ENCODE measurements at places on chromosomes 5 and 9.
A peak's percentile ranks its signal among the peaks of the same experiment; 100 is the strongest.

DNA sequence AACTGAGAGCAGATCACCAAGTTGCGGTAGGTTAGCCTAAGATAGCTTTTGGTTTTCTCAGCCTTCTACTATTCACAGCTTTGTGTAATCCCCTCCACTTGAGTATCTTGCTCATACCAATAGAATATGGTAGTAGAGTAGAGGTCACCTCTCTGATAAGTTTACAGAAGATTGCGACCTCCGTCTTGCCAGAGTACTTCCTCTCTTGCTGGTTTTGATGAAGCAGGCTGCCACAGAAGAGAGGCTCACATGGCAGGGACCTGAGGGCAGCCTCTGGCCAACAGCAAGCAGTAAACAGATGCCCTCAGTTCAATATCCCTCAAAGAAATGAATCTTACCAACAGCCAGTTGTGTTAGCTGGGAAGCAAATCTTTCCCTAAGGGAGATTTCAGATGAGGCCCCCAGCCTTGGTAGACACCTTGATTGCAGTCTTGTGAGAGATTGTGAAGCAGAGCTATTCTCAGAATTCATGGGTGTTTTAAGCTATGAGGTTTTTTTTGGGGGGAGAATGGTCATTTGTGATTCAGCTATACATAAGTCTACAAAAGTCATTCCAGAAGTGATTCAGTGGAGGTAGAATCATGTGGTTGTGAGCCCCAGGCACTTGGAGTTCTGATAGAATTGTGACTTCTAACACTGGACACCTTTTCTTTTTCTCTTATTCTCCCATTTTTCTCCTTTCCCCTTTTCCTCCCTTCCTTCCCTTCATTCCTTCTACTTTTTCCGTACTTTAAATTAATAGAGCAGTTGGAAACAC, 22.7 kb upstream of the CDKN2B start:
- no peak for DNase-seq

GRCh38 chr5:36209664-36210063, 32.1 kb downstream of the NADK2 start:
- no peak for DNase-seq

- no peak for DNase-seq
These were observed 16.7 kb downstream of the PRLR start for GRCh38 chr5:35213608-35214007.

DNA sequence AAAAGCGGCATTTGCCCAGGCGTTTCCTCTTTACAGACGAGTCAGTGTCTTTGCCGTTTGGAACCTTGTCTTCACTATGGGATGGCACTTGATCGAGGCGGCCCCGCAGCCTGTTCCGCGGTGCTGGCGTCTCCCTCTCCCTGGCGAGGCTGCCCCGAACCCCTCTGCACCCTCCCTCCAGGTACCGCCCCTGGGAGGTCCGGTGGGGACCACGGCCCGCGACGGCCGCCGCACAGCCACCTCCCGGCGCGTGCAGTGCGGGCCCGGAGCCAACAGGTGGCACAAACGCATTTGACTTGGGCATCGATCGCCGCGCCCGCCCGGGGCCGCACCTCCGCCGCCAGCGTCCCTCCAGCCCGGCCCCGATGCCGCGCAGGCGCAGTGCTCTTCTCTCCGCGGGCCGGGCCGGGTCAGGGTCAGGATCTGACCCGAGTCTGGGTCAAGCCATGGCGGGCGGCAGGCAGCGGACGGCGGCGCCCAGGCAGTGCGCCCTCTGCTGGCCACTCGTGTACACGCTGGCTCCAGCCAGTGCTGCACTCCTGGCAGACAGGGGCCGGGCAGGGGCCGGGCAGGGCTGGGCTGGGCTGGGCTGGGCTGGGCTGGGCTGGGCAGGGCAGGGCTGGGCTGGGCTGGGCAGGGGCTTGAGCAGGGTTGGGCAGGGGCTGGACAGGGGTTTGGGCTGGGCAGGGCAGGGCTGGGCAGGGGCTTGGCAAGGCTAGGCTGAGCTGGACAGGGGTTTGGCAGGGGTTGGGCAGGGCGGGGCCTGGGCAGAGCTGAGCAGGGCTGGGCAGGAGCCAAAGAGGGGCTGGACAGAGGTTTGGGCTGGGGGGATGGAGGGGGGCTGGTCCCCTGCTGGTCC, 155.8 kb upstream of the IRX4 start:
- peak; percentile 72 for DNase-seq

GRCh38 chr9:130418776-130419175, 26.0 kb upstream of the ASS1 start:
- DNase-seq = no peak

DNA sequence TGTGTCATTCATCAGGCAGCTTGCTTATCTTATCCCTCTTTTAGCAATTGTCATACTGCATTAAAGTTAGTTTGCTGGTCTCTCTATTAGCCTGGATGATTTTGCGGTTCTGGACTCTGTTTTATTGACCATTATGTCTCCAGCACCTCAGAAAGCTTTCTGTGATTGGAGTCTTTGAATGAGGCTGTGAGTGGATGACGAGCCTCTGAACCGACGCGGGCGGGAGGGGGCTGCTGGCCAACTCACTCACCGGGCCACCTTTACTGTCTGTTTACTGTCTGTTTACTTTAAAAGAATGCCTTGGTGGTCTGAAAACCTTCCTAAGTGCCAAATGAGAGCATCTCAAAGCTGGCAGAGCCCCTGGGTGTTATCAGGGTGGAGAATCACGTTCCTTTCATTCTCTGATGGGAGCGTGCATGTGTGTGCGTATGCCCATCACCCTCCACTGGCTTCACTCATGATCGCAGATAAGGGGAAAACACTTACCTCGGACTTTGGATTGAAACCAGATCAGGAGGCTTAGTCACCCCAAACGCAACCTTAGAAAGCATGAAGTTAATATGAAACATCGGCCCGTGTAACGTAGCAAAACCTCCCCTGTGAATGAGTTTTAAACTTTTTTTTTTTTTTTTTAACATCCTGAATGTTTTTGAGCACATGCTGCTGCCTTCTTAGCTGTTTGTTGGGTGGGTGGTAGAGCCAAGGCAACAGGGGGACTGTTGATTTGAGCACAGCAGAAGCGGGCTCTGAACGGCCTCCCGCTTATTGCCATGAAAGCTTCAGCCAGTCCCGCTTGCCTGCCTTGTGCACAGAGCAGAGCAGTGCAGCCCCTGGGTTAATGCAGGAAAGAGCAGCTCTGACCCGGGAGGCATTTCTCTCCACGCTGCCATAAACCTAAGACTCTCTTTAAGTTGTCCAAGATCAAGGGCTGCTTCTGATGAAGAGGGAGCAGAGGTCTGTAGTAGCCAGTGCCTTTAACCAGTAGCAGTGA, 173.6 kb downstream of the GADD45G start:
- DNase-seq = no peak

GRCh38 chr5:177035976-177036375, 13.5 kb downstream of the ZNF346 start:
- DNase-seq = no peak

DNA sequence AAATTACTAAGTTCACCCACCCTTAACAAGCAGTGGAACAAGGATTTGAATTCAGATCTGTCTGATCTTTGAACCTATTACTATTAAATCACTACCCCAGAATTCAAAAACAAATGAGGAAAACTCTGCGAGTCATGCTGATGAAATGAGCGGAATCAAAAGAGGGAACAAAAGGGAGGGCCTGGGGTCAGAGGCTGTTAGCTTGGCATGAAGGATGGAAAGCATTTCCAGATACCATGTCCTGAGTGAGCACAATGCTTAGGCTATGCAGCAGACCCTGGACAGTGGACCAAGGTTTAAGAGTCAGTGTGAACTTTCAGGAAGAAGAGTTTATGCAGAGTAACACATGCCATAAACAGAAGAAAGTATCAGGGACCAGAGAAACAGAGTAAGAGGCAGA, 30.5 kb downstream of the GRIA1 start:
- no peak for DNase-seq

GRCh38 chr5:14582797-14583137, 1.2 kb downstream of the OTULINL start:
- no peak for DNase-seq

All from hepatic stellate cell (primary cell).